ENCODE measurements at places on chromosomes 16 and 17. TPM values are rescaled to one million over a fixed set of nuclear protein-coding genes. Genes with fewer than 3 reads are reported as not detected.

PRKAR1A gene
- total RNA-seq = 229 TPM

ARHGAP23 gene
- total RNA-seq = 1.3 TPM

ADAD2 gene
- total RNA-seq = 0.19 TPM

CCDC78 gene
- 3.3 TPM for total RNA-seq

MPV17L gene
- not detected for total RNA-seq

TSNAXIP1 gene
- total RNA-seq = 0.81 TPM

MAF gene
- 360 TPM for total RNA-seq

CD300E gene
- not detected for total RNA-seq

CYGB gene
- total RNA-seq = not detected

MAP2K6 gene
- 2.2 TPM for total RNA-seq

MLKL gene
- 18.8 TPM for total RNA-seq

SLC16A13 gene
- total RNA-seq = 10.4 TPM

ALOX15B gene
- total RNA-seq = not detected

SLC12A4 gene
- 27.1 TPM for total RNA-seq

PTX4 gene
- not detected for total RNA-seq
